Hippocampal formation (tissue), 2 donors: ENCODE measurements at places on chromosomes 13 and 19.

DNA sequence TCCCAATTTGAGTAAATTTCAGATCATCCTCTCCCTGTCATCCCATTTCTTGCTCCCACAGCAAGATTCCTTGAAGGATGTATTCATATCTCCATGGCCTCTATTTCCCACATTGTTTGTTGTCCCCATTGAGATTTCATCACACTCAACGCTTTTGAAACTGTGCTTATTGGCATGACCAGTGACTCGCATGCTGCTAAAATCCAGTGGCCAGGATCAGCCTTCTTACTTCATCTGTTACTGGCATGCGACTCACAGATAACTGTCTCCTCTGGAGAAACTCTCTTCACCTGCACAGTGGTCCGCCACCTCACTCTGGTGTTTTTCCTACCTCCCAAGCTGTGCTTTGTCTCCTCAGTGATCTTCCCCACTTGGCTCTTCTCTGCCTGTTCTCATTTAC is 95.8 kb downstream of the WASF3 start:
- DNase-seq = no peak

- DNase-seq = no peak
Observed at GRCh38 chr13:30295116-30295515, 12.2 kb downstream of the KATNAL1 start.

DNA sequence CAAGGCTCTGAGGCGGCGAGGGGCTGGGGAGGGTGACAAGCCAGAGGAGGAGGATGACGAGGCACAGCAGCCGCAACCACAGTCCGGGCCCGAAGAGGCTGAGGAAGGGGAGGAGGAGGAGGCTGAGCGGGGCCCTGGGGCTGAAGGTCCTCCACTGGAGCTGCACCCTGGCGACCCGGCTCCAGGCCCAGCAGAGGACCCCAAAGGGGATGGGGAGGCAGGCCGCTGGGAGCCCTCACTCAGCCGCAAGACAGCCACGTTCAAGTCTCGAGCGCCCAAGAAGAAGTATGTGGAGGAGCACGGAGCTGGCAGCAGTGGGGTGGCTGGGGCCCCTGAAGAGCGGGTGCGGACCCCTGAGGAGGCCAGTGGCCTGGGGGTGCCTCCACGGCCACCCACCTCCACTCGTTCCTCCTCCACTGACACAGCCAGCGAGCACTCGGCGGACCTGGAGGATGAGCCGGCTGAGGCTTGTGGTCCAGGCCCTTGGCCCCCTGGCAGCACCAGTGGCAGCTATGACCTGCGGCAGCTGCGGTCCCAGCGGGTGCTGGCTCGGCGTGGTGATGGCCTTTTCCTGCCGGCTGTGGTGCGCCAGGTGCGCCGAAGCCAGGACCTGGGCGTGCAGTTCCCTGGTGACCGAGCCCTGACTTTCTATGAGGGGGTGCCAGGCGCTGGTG is 2.9 kb downstream of the CIC start:
- DNase-seq = no peak

DNA sequence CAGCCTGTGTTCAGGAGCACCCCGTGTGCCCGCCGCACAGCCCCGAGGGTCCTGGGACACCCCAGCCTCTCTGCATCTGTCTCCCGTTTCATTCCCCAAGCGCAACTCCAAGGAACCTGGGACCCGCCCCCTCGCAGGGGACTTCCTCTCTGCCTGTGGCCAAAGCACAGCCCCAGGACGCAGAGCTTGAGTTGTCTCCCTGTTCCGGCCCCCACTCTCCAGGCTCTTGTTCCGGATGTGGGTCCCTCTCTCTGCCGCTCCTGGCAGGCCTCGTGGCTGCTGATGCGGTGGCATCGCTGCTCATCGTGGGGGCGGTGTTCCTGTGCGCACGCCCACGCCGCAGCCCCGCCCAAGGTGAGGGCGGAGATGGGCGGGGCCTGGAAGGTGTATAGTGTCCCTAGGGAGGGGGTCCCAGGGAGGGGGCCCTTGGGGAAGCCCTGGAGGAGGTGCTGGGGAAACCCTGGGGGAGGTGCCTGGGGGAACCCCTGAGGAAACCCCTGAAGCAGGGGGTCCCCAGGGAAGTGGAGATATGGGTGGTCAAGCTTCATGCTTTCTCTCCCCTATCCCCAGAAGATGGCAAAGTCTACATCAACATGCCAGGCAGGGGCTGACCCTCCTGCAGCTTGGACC is 1.3 kb downstream of the HCST start:
- no peak for DNase-seq

DNA sequence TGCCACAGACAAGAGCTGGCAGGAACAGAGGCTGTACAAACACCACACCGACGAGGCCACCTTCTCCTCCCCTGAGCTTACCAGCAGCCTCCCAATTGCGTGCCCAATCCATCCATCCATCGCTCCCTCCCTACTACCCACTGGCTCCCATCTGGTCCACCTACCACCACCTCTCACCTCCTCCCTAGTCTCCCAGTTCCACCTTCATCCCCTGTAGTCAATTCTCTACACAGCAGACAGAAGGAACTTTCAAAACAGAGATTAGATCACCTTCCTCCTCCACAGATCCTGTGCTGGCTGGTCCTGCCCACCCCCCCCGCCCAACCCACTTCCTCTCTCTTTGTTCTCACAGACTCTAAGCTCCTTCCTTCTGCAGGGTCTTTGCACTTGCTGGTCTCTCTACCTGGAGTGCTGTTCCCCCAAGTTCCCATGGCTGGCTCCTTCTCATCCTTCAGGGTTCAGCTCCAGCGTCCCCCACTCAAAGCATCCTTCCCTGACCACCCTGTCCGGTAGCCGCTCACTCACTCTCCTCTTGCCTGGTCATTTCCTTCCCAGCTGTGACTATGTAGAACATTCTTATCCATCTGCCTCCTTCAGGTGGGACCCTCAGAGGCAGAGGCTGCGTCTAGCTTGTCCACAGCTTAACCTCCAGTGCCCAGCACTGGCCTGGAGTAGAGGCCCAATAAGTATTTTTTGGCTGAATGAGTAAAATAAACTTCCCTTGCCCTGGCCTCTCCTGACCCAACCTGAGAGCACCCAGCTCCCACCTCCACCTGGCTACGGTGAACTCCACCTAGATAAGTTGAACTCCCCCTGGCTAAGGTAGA is 23.0 kb downstream of the PIN1 start:
- DNase-seq = no peak

DNA sequence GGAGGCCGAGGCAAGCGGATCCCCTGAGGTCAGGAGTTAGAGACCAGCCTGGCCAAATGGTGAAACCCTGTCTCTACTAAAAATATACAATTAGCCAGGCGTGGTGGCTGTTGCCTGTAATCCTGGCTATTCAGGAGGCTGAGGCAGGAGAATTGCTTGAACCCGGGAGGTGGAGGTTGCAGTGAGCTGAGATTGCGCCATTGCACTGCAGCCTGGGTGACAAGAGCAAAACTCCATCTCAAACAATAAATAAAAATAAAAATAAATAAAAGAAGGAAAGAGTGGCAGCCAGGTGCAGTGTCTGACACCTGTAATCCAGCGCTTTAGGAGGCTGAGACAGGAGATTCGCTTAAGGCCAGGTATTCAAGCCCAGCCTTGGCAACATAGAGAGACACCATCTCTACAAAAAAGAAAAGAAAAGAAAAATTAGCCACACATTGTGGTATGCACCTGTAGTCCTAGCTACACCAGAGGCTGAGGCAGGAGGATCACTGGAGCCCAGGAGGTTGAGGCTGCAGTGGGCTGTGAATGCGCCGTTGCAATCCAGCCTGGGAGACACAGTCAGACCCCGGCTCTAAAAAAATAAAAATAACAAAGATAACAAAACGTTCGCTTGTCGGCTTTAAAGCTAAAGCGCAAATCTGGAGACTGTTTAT is 10.3 kb downstream of the ADAMTSL5 start:
- DNase-seq = no peak

DNA sequence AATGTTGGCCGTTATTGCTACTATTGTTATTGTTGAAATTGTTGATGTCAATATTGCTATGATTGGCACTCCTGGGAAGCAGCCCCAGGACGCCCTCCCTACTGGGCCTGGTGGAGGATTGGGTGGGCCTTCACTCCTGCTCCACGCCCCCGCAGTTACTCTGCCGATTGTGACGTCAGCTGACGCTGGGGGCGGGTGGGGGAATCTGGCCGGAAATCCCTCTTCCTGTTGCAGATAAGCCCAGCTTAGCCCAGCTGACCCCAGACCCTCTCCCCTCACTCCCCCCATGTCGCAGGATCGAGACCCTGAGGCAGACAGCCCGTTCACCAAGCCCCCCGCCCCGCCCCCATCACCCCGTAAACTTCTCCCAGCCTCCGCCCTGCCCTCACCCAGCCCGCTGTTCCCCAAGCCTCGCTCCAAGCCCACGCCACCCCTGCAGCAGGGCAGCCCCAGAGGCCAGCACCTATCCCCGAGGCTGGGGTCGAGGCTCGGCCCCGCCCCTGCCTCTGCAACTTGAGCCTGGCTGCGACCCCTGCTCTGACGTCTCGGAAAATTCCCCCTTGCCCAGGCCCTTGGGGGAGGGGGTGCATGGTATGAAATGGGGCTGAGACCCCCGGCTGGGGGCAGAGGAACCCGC is at the start of gene ETV2:
TSS of gene ETV2 (plus strand) at position 231 of the 637 bp plus-strand sequence. CDS start 716 bp downstream, outside the sequence.
- DNase-seq = no peak

- no peak for DNase-seq
Observed at GRCh38 chr19:49222528-49222927, 64.9 kb downstream of the TRPM4 start.

- no peak for DNase-seq
Observed at GRCh38 chr19:37362733-37363132, 8.2 kb upstream of the ZNF527 start.

- peak; percentile 51 for DNase-seq
Observed at GRCh38 chr13:52949742-52950141, 78.9 kb upstream of the OLFM4 start.

DNA sequence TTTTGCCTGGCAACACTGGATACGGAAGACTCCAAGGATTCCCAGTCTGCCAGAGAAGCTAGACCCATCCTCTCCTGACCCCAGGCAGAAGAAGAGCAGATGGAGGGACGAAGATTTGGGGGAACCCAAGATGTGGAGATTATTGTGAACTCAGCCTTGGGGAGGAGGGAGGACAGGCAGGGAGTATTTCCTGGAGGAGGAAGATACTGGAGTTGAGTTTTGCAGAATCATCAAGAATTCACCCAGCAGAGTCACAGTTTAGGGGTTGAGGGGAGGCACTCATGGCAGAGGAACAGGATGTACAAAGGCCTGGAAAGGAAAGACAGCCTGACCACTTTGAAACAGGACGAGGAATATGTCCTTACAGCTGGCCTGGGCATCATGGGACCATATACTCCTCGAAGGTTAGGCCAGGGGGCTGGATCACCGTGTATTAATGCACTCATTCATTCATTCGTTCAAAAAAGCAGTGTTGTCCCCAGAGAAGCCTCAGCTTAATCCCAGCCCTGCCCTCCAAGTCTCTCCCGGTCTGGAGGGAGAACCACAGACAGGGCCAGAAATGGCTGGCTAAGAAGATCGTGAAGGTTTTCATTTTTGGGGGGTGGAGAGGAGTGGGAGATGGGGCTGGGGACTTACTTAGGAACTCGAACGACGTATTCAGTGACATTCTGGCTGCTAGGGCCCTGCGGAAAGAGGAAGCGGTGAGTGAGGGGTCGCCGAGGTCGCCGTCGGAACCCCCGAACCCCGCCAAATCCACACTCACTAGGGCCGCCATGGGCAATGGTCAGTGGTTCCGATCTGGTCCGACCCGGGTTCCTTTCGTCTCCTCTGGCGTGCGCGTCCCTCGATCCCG is 517 bp downstream of the GTF2F1 start:
- DNase-seq = no peak

- DNase-seq = no peak
Observed at GRCh38 chr13:98575009-98575903, 1.7 kb downstream of the STK24 start.

GRCh38 chr19:5112681-5113575 is 144.0 kb downstream of the KDM4B start:
- DNase-seq = no peak

DNA sequence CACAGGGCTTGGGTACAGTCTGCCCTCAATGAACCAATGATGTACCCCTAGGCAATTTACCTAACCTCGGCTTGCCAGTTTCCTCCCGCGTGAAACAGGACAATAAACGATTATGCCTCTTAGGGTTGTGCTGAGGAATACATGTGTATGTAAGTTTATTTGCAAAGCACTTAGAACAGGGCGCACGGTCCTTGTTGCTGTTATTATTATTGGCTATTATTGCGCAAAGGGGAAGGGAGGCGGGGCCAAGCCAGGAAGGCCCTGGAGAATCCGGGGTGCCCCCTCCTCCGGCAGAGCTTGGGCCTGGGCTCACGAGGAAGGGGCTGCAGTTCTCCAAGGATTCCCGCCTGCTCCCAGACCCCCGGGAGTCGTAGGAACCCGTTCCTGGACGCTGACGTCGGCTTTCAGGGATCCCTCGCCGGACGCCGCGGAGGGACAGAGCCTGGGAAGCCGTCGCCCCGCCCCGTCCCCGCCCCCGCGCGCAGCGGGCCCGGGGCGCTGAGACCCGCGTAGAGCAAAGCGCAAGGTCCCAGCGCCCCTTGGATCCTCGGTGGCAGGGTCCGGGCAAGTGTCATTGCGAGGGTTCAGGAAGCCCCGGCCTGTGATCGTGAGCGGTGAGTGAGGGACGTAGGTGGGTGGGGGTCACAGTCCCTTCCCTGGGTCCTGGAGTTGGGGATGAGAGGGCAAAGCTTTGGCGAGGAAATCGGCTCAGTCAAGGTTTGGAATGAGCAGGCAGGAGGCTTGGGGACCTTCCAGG is at the start of gene TMEM91:
TSS of gene TMEM91 (plus strand) at position 293 of the 757 bp plus-strand sequence. CDS start 1,777 bp downstream, outside the sequence.
- DNase-seq = no peak

GRCh38 chr13:34250151-34250670 is 432.3 kb downstream of the RFC3 start:
- no peak for DNase-seq

DNA sequence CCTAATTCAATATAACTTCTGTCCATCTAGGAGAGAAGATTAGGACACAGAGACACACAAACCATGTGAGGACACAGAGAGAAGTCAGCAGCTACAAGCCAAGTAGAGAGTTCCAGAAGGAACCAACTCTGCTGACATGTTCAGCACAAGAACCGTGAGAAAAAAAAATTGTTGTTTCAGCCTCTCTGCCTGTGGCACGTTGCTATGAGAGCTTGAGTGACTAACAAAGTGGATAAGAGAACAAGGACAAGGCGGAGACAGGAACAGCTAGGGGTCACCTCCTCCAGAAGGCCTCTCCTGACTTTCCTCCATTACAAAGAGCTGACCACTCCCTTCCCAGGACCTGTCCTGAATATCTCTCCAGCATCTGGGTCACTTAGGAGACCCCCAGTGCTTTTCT is 5.6 kb upstream of the SIGLEC12 start:
- DNase-seq = no peak

GRCh38 chr19:6495947-6496346 is 6.2 kb downstream of the TUBB4A start:
- DNase-seq = no peak

DNA sequence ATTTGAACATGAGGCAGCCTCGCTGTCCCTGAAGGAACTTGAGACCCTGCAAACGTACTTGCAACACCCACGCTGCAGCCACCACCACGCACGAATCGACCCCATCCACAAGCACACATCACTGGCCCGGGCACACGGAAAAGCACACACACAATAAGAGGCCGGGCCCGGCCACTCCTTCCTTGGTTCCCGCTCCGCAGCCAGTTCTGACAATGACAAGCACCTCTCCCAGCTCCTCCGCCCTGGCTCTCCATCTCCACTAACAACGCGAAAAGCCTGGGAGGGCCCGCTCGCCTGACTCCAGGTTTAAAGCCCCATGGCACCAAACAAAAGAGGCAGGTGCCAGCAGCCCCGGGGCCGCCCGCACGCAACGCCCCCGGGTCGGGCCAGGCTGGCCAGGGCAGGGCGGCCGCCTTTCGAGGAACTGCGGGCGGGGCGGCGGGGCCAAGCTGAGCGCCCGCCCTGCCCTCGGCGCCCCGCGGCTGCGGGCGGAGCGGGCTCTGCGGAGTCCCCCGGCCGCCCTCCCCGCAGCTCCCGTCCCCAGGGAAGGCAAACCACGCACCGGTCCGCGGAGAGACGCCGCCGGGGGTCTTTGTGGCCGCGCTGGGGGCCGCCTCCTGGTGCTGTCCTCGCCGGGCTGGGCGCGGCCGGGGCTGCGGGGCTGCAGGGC is 495 bp downstream of the DCLK1 start:
- DNase-seq = peak; percentile 4
